Endodermal cell (in vitro differentiated cells): ENCODE measurements at places on chromosomes 6 and 20. TPM values are rescaled to one million over a fixed set of nuclear protein-coding genes. Genes with fewer than 3 reads are reported as not detected.

KCNK17 gene
- total RNA-seq: 0.23 to 0.47 TPM in 2 of 3 replicates, not detected in the other

LRRC73 gene
- total RNA-seq: 0.46 to 1.0 TPM (median 0.63 TPM) in 3 replicates

ISM1 gene
- total RNA-seq: 0.93 and 1.1 TPM in 2 replicates

SIRPA gene
- 4.5 to 6.3 TPM (median 5.9 TPM) in 3 replicates for total RNA-seq

NHSL1 gene
- 15.3 and 16.3 TPM in 2 replicates for total RNA-seq

CASS4 gene
- not detected in 3 replicates for total RNA-seq

ENPP1 gene
- total RNA-seq: 6.5 to 11.6 TPM (median 10.9 TPM) in 3 replicates

ACTR5 gene
- total RNA-seq: 10.6 and 11.2 TPM in 2 replicates

PKHD1 gene
- total RNA-seq: 0.14 and 0.20 TPM in 2 replicates

SLC22A7 gene
- total RNA-seq: not detected in 2 replicates

BTNL2 gene
- not detected in 3 replicates for total RNA-seq

FOXC1 gene
- 9.6 to 10.5 TPM (median 10.1 TPM) in 3 replicates for total RNA-seq

ABHD12 gene
- 48.8 and 52.7 TPM in 2 replicates for total RNA-seq

GPLD1 gene
- 5.2 and 5.3 TPM in 2 replicates for total RNA-seq

SSTR4 gene
- total RNA-seq: 0.27 TPM in 1 of 2 replicates, not detected in the other

NR2E1 gene
- not detected in 2 replicates for total RNA-seq

SRMS gene
- total RNA-seq: 0.23 TPM in 1 of 3 replicates, not detected in the others

KCNK15 gene
- total RNA-seq: 0.15 and 0.18 TPM in 2 replicates

SPATS1 gene
- not detected in 2 replicates for total RNA-seq

IPCEF1 gene
- total RNA-seq: 2.5 and 2.8 TPM in 2 replicates

EEF1A2 gene
- total RNA-seq: 12.1 to 17.3 TPM (median 14.9 TPM) in 3 replicates

MRPS18B gene
- 34.0 to 41.4 TPM (median 37.6 TPM) in 3 replicates for total RNA-seq

MYMX gene
- total RNA-seq: 1.7 and 2.4 TPM in 2 replicates

HLA-DOA gene
- 9.2 to 10.6 TPM (median 10.5 TPM) in 3 replicates for total RNA-seq

PRL gene
- total RNA-seq: not detected in 3 replicates

SYTL3 gene
- 0.45 to 0.58 TPM (median 0.57 TPM) in 3 replicates for total RNA-seq

FYN gene
- total RNA-seq: 69.0 to 96.4 TPM (median 93.8 TPM) in 3 replicates
